Endodermal cell (in vitro differentiated cells): ENCODE measurements at places on chromosomes 6 and 20. TPM values are rescaled to one million over a fixed set of nuclear protein-coding genes. Genes with fewer than 3 reads are reported as not detected.

DNA sequence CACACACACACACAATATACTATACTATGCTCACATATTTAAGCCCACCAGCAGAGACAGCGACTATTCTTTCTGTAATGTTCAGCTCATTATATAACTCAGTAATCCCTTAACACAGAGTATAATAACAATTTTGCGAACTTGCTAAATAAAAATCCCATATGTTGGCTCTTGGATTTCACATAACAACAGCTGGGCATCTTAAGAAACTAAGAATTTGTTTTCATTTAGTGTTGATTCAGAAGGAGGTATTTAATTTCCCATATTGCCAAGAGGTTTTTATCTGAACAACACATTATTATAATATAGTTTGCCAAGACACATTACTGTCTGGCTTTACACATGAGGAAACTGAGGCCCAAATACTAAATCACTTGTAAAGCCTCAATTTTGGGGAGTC is 7.4 kb downstream of the ECT2L start:
- no peak for DNase-seq

- DNase-seq: no peak
Measured at GRCh38 chr6:44668391-44668930, 281.0 kb downstream of the CDC5L start.

DNA sequence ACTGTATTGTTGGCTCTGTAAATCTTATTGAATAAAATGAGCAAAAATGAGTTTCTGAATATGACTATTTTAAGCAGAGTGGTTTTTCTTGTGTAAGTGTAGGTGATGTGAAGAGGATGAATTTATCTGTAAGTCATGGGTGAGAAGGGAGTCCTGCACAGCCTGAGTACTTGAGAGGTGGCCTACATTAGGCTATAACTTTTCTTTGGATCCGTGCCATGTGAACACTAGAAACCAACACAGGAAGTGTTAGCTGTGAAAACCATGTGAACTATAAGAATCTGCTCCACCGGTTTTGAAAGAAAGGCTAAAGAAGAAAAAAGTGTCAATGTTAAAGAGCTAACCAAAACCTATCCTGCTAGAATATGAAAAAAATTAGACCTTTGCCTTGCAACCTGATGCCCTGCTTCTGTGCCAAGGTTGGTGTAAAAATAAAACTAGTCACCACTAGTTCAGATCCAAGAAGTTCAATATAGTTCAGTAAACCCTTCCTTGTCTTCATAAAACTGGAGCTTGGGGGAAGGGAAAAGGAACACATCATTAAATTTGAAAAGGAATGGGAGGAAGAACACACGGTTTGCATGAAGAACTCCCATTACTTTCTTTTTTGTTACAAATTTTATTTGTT is 21.3 kb downstream of the PLCB1 start:
- no peak for DNase-seq

- DNase-seq: no peak
Measured at GRCh38 chr6:33450434-33450833, 3.9 kb upstream of the ZBTB9 start.

The UNC93A gene
- total RNA-seq: 0.59 to 3.1 TPM (median 2.0 TPM) in 3 replicates

- no peak for DNase-seq
Measured at GRCh38 chr20:7375905-7376304, 564.4 kb downstream of the HAO1 start.

The MACROD2 gene
- 2.0 and 2.3 TPM in 2 replicates for total RNA-seq

The GSS gene
- 70.0 and 71.3 TPM in 2 replicates for total RNA-seq

The LST1 gene
- not detected in 2 replicates for total RNA-seq

- no peak for DNase-seq
Measured at GRCh38 chr6:16810411-16810810, 49.2 kb upstream of the ATXN1 start.
